ENCODE measurements at places on chromosomes 5 and 9.

DNA sequence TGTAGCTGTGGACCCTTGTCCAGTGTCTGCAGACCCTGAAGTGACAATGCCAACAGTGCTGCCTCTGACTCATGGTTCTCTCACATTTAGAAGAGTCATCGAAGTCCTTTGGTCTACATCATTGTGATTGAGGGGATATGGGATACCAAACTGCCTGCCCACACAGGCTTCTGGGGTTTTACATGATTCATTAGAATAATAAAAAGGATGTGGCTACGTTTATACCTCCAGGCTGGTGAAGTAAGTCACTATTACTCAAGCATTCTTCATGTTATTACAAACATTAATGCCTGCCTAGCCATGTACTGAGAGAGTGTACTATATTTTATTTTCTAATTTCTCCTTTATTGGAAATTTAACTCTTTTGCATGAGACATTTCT, 365.7 kb downstream of the SPATA31D1 start:
- no peak overlapping the region for H3K4me3 ChIP-seq
- no peaks in the 10 kb centered on the region for H3K4me1 ChIP-seq
- H3K27me3 ChIP-seq, result no peaks in the 10 kb centered on the region
- H3K27ac ChIP-seq, result no peak overlapping the region

GRCh38 chr5:96660971-96661854, 963 bp upstream of the CAST start:
- peak overlapping the region; percentile 96 for H3K27ac ChIP-seq
- H3K4me1 ChIP-seq, result peaks cover 46% of the 10 kb centered on the region
- peak; percentile 38 for DNase-seq

DNA sequence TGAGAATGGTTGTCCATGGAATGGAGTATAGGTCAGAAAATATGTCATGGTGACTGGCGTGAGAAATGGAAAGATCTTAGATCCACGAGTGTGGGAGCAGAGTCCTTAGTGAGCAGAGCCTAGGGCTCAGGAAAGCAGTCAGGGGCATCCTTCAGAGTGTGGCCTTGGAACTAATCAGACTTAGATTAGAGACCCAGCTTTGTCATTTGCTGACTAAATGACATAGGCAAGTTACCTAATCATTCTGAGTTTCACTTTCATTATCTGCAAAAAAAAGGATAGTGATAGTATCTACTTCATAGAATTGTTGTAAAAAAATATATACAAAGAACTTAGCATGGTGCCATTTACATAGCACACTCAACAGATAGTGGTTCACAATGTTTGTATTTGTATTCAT, 24.3 kb upstream of the SLIT3 start:
- no peaks in the 10 kb centered on the region for H3K36me3 ChIP-seq
- no peak overlapping the region for H3K27ac ChIP-seq
- H3K4me1 ChIP-seq, result no peaks in the 10 kb centered on the region
- H3K4me3 ChIP-seq, result no peak overlapping the region

GRCh38 chr5:161086461-161086860, 234.4 kb upstream of the ATP10B start:
- no peaks in the 10 kb centered on the region for H3K4me1 ChIP-seq
- H3K27ac ChIP-seq, result no peak overlapping the region
- no peaks in the 10 kb centered on the region for H3K36me3 ChIP-seq
- DNase-seq, result no peak

DNA sequence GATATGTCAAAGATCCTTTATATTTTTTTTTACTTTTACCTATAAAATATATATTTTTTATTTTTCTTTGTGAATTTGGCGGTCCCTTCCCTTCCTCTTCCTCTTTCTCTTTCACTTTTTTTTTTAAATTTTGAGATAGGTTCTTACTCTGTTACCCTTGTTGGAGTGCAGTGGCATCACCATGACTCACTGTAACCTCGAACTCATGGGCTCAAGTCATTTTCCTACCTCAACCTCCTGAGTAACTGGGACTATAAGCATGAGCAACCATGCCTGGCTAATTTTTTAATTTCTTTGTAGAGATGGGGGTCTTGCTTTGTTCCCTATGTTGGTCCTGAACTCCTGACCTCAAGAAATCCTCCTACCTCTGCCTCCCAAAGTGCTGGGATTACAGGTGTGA, 258.0 kb upstream of the CLINT1 start:
- H3K4me1 ChIP-seq, result peaks cover 10% of the 10 kb centered on the region
- H3K27ac ChIP-seq, result no peak overlapping the region
- peak; percentile 2 for DNase-seq
- H3K36me3 ChIP-seq, result no peaks in the 10 kb centered on the region
- peaks cover 41% of the 10 kb centered on the region for H3K27me3 ChIP-seq

GRCh38 chr9:71647094-71647591, 121.2 kb downstream of the CEMIP2 start:
- H3K36me3 ChIP-seq, result no peaks in the 10 kb centered on the region
- H3K27ac ChIP-seq, result no peak overlapping the region
- peaks cover 8% of the 10 kb centered on the region for H3K27me3 ChIP-seq
- peaks cover 7% of the 10 kb centered on the region for H3K4me1 ChIP-seq
- H3K4me3 ChIP-seq, result peak overlapping the region; percentile 15

DNA sequence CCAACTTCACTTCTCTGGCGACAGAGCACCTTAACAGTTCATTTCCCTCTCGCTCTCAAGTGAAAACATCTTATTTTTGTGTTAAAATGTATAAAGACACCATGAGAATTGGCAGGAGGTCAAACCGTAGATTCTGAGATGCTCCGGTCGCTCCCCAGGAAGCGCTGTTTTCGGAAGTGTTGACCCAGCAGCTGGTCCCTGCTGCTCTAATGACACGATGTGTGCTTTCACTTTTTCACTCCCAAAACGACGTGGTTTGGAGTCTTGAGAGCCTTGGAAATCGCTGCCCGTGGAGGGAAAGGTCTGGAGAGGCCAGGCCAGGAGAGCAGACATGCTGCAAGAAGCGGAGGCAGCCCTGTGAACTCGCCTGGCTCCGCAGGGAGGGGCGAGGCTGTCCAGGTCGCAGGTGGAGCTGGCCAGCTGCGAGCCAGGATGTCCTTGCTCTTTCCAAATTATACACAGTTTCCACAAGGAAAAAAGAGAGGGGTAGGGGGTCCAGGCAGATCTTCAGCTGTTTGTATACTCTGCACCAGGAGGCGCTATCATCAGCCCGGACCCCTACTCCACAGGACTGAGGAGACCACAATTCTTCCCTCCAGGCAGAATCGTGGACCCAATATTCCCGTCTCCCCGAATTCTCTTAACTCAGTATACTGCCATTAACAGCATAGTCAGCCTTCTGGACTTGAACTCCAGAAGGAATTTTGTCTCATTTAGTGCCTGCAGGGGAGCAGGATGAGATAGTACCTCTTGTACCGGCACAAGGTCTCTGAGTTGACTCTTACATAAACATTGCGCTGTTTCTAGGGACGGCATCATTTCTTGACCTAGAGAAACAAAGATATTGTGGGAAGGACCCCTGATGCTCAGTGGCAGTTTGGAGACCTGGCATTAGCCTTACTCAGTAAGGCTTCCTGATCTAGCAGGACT, 248.6 kb upstream of the ANKRD55 start:
- DNase-seq, result peak; percentile 34
- no peaks in the 10 kb centered on the region for H3K27me3 ChIP-seq
- H3K4me1 ChIP-seq, result peaks cover 49% of the 10 kb centered on the region
- H3K36me3 ChIP-seq, result peaks cover 5% of the 10 kb centered on the region
- H3K27ac ChIP-seq, result peak overlapping the region; percentile 58

DNA sequence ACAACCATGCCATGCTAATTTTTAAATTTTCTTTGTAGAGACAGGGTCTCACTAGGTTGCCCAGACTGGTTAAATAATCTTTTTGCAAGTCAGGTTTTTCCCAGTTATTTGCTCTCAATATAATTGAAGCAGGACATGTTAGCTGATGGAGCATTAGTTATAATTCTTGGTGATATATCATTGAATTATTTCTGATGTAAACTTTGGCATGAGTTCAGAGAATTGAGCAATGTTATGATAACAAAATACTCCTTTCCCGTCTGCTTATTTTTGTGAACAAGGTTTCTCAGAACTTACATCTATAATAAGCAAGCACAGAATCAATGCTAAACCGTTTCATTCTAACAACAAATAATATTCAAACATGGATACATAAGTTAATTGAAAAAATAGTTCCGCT, 37.8 kb downstream of the BHMT start:
- no peaks in the 10 kb centered on the region for H3K27me3 ChIP-seq
- no peak overlapping the region for H3K27ac ChIP-seq
- DNase-seq, result no peak
- no peak overlapping the region for H3K4me3 ChIP-seq
- H3K4me1 ChIP-seq, result peaks cover 5% of the 10 kb centered on the region
- no peaks in the 10 kb centered on the region for H3K36me3 ChIP-seq

DNA sequence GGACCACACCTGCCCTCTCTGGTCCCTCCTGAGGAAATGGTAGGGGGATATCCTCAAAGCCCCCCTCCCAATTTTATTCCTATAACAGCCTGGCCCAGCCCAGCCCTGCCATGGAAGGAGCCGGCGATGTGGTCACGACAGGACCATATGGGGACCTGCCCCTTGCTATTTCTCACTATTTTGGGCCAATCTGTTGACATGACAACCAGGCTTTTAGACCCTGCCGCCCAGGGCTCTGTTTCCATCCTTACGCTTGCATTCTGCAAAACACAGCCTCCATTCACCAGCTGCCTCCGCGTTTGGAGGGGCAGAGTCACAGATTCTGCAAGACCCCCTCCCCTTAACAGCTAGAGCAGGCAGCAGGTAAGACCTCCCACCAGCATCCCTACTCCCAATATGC, 112.2 kb downstream of the GABBR2 start:
- H3K27ac ChIP-seq, result no peak overlapping the region
- no peak overlapping the region for H3K4me3 ChIP-seq
- H3K4me1 ChIP-seq, result no peaks in the 10 kb centered on the region
- no peak for DNase-seq
- no peaks in the 10 kb centered on the region for H3K27me3 ChIP-seq
- H3K36me3 ChIP-seq, result no peaks in the 10 kb centered on the region

GRCh38 chr9:130694205-130694604, 625 bp downstream of the EXOSC2 start:
- peak overlapping the region; percentile 94 for H3K4me3 ChIP-seq
- peaks cover 53% of the 10 kb centered on the region for H3K4me1 ChIP-seq
- peaks cover 19% of the 10 kb centered on the region for H3K36me3 ChIP-seq

- H3K27me3 ChIP-seq, result peaks cover 11% of the 10 kb centered on the region
- H3K36me3 ChIP-seq, result peaks cover 9% of the 10 kb centered on the region
- DNase-seq, result no peak
Observed at GRCh38 chr5:424301-425110, 18.5 kb upstream of the EXOC3 start.

- peaks cover 46% of the 10 kb centered on the region for H3K4me1 ChIP-seq
- H3K27ac ChIP-seq, result no peak overlapping the region
- H3K4me3 ChIP-seq, result no peak overlapping the region
- peaks cover 4% of the 10 kb centered on the region for H3K36me3 ChIP-seq
Observed at GRCh38 chr5:16617274-16617968, 624 bp upstream of the RETREG1 start.

GRCh38 chr9:122261469-122261881, 3.2 kb downstream of the RBM18 start:
- no peak for DNase-seq
- H3K27me3 ChIP-seq, result no peaks in the 10 kb centered on the region
- H3K4me3 ChIP-seq, result no peak overlapping the region
- no peaks in the 10 kb centered on the region for H3K36me3 ChIP-seq
- peak overlapping the region; percentile 27 for H3K27ac ChIP-seq

DNA sequence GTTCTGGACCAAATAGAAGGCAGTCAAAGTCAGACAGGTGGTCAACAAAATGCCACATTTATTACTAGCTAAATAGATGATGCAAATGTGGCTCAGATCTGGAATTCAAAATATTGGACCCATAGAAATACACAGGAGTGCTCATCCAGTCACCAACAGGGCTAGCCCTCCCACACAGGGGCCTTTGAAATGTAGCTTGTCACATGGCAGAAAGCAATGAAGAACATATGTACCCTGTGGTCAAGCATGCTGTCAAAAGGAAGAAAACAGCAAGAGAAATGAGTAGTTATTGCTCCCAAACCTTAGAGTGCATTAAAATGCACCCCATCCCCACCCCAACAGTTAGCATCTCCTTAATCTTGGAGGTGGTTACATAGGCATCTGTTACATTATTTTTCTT, 20.9 kb upstream of the CCDC112 start:
- H3K27ac ChIP-seq, result no peak overlapping the region
- H3K27me3 ChIP-seq, result peaks cover 42% of the 10 kb centered on the region
- DNase-seq, result no peak
- no peak overlapping the region for H3K4me3 ChIP-seq

DNA sequence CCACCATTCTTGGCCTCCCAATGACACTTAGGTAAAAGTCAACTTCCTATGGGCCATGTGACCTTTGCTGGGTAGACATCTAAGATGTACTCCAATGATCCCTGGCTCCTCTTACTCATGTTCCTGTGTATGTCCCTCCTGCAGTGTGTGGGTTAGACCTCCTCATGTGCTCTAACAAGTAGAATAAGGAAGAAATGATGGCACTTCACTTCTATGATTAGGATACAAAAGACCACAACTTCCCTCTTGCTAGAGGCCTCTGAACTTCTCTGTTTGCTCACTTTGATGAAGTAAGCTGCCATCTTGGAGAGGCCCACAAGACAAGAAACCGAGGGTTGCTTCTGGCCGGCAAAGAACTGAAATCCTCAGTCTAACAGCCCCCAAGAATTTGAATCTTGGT, 131.8 kb downstream of the TAF11L14 start:
- DNase-seq, result no peak
- no peak overlapping the region for H3K27ac ChIP-seq
- no peak overlapping the region for H3K4me3 ChIP-seq
- H3K27me3 ChIP-seq, result no peaks in the 10 kb centered on the region
- no peaks in the 10 kb centered on the region for H3K36me3 ChIP-seq
- H3K4me1 ChIP-seq, result no peaks in the 10 kb centered on the region

DNA sequence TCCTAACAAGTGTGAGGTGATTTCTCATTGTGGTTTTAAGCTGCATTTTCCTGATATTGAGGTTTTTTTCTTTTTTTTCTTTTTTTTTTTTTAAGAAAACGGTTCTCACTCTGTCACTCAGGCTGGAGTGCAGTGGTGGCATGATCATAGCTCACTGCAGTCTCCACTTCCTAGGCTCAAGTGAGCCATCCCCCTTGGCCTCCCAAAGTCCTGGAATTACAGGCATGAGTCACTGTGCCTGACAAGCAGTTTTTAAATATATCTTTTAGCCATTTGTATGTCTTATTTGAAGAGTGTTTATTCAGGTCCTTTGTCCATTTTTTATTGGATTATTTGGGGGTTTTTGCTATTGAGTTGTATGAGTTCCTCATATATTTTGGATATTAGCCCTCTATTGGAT, 53.8 kb downstream of the GCNT1 start:
- H3K4me1 ChIP-seq, result peaks cover 14% of the 10 kb centered on the region
- H3K27ac ChIP-seq, result no peak overlapping the region
- no peaks in the 10 kb centered on the region for H3K36me3 ChIP-seq

- no peaks in the 10 kb centered on the region for H3K36me3 ChIP-seq
- no peak overlapping the region for H3K27ac ChIP-seq
- DNase-seq, result no peak
Observed at GRCh38 chr5:107563959-107564544, 106.7 kb downstream of the EFNA5 start.

- no peaks in the 10 kb centered on the region for H3K4me1 ChIP-seq
- peaks cover 18% of the 10 kb centered on the region for H3K36me3 ChIP-seq
- H3K27ac ChIP-seq, result no peak overlapping the region
- no peak overlapping the region for H3K4me3 ChIP-seq
- no peak for DNase-seq
Observed at GRCh38 chr9:15461056-15461455, 38.4 kb downstream of the SNAPC3 start.

Measured in activated T-cell treated with anti-CD3 and anti-CD28 coated beads, Interleukin-2, amount 50 U/mL, for 72 hours (primary cell).